ENCODE measurements at places on chromosomes 3 and 15.

GRCh38 chr3:152480282-152480953 is 211.7 kb downstream of the MBNL1 start:
- DNase-seq, result no peak

- no peak for DNase-seq
These were observed 45.0 kb downstream of the SUCNR1 start for GRCh38 chr3:151918253-151919029.

DNA sequence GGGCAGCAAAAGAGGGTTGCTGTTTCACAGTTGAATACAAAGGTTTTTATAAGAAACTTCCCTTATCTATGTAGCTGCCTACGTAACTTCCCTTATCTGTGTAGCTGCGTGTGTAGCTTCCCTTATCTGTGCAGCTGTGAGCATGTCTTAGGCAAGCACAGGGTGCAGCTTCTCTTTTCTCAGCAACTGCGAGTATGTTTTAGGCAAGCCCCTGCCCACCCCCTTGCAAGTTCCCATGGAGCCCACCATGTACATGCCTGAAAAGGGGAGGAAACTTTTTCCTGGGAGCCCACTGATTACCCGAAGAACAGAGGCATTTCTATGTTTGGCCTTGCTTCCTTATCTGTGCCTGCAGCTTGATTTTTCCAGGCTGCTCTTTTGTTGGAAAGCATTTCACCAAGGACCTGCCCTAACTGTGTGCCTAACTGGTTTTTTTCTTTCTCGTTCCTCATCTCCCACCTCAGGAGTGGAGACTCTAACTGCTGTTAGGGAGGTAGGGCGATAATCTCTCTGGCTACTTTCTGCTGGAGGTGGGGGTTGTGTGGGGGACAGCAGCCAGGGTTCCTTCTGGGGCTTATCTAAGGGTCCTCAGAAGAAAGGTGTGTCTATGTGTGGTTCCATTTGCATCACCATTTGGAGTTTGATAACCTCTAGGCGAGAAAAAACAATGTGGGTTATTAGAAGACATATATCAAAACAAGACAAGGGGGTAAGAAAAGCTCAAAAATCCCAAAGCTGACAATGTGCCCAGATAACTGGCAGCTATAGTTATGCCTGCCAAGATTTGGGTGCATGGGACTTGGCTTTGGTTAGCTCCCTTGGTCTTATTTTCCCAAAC is 26.0 kb downstream of the SORD start:
- no peak for DNase-seq

- no peak for DNase-seq
These were observed 51.7 kb downstream of the CLDN11 start for GRCh38 chr3:170470063-170471016.

DNA sequence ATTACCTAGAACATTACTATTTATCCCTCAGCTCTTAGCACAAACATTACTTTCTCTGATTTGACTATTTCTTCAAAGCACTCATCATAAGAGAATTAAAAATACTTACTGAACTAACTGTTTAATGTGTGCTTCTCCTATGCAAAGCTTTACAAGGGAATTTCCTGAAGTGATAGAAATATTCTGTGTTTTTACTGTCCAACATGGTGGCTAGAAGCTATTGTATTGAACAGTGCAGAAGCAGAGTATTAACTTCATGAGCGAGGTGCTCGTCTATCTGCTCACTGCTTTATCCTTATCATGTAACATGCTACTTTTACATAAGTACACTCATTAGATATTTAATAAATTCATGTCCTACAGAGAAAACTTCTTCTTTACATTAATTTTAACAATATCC is 239.1 kb downstream of the ISL2 start:
- DNase-seq, result no peak

DNA sequence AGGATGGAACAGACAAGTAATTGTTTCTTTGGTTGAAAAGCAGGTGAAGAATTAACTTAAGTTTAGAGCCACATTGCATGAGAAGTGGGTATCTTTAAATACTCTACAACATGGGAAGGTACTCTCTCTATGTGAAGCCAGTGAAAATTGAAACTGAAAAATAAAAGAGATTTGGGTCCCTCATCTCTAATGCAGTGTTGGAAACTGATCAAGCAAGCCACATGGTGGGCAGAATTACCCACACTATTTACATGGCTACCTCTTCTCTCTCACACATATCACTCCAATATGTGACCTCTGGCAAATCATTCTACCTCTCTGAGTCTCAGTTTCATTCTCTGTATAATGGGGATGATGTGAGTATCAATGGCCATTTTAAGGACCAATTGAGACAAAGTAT is 339.0 kb downstream of the IL5RA start:
- DNase-seq, result no peak

- no peak for DNase-seq
These were observed 164.3 kb downstream of the ECT2 start for GRCh38 chr3:172914854-172915253.

GRCh38 chr3:59839283-59839682 is 789.5 kb upstream of the CFAP20DC start:
- DNase-seq, result no peak

- no peak for DNase-seq
These were observed 21.7 kb downstream of the ALS2CL start for GRCh38 chr3:46671541-46672348.

DNA sequence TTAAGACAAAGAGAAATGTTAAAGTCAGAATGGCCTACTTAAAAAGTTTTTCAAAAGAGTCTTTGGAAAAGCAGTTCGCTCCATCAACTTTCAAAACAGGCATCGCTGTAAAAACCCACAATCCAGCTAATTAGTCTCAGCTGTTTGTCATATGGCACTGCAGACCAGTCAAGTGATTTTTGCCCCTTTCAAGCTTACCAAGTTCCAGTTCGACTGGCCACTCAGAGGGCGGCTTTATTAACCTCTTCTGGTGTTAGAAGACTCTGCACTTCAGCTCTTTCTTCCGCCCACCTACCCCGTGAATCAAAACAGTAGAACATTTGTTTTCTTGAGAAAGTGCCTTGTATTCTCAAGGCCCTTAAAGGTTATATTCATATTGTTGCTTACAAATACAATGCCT is 19.3 kb downstream of the RAB27A start:
- DNase-seq, result no peak

GRCh38 chr15:63381301-63382204 is at the start of gene CA12:
Gene CA12 (minus strand): TSS chr15:63381846. CDS start chr15:63381720, 126 bp downstream.
- DNase-seq, result peak; percentile 36

DNA sequence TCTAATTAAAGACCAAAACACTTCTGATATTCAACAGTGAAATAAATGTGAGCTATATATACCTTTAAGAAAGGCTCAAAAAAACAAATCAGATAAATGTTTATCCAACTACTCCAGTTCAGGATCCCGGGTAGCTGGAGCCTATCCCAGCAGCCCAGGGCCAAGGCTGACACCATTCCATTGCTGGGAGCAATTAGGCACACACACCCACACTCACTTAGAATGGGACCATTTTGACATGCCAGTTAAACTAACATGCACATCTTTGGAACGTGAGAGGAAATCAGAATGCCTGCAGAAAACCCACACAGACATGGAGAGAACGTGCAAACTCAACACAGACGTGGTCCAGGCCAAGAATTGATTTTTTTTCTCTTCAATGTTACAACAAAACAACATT is 30.0 kb upstream of the PLSCR4 start:
- DNase-seq, result no peak

DNA sequence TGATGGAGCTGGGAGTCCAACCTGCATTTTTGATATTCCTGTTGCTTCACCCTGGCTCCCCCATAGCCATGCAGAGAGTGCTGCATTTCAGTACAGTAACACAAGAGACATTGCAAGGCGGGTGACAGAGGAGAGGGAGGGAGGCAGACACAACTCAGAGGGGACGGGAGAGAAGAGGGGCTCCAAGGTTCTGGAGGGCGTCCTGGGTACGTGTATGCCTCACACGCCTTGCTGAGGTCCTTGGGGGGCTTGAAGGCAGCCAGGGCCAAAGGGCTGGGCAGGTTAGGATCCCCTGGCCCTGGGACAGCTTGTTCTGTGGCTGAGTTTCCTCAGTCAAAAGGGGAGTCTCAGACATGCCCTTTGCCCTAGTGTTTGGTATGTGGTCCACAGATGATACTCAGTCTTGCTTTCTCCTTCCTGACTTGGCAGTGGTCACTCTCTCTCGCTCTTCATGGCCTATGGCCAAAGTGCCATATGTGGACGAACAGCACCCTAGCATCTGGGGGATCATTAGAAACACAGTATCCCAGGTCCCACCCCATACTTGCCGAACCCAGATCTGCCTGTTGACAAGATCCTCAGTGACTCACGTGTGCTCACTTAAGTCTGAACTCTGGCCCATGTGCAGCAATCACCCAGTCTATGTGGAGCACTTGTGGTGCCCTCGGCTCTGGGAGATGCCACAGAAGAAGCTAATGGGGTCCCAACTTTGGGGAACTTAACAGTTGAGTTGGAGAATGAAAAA is 52.9 kb downstream of the FGD5 start:
- DNase-seq, result no peak

GRCh38 chr3:49476563-49476962 is 6.5 kb downstream of the DAG1 start:
- peak; percentile 41 for DNase-seq

- DNase-seq, result no peak
These were observed 12.2 kb upstream of the RASGRP1 start for GRCh38 chr15:38576837-38577236.

- peak; percentile 68 for DNase-seq
These were observed 37.0 kb downstream of the CDC25A start for GRCh38 chr3:48151058-48151806.
